Nucleus accumbens (tissue), 56 donors: ENCODE measurements at places on chromosomes 13 and 19.

GRCh38 chr13:39048806-39049205 lies 10.6 kb downstream of the NHLRC3 start:
- DNase-seq = no peak

- DNase-seq = no peak
These were observed 333.7 kb upstream of the NBEA start for GRCh38 chr13:34608331-34608730.

DNA sequence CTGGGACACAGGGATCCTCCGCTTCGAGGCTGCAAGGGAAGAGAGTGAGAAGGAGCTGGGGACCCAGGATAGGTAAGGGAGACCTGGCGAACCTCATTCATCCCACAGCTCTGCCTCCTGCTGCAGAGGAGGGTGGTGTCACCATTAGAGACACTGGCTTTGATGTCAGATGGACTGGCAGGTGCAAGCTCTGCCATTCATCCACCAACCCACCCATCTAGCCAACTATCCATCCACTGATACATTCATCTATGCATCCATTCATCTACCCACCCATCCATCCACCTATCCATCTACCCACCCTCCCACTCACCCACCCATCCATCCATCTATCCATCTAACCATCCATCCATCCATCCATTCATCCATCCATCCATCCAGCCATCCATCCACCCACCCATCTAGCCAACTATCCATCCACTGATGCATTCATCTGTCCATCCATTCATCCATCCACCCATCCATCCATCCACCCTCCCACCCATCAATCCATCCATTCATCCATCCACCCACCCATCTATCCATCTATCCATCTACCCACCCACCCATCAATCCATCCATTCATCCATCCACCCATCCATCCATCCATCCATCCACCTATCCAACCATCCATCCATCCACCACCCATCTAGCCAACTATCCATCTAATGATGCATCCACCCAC lies 5.7 kb downstream of the C19orf33 start:
- DNase-seq = no peak

DNA sequence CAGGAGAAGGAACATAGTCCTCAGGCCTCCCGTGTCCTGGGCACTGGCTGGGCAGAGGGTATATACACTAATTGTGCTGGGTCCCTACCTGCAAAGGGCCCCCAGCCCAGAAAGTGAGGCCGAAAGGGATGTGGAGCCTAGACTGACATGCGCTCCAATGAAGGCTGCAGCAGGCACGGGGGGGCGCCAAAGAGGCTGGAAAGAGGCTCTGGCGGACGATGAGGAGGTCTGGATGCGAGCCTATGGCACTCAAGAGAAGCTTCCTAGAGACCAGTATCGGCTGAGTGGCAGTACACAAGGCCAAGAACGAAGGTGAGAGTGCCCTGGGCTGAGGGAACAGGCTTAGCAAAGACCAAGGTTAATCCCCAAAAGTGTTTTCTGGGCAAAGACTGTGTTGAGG lies 16.6 kb downstream of the VRK3 start:
- no peak for DNase-seq

DNA sequence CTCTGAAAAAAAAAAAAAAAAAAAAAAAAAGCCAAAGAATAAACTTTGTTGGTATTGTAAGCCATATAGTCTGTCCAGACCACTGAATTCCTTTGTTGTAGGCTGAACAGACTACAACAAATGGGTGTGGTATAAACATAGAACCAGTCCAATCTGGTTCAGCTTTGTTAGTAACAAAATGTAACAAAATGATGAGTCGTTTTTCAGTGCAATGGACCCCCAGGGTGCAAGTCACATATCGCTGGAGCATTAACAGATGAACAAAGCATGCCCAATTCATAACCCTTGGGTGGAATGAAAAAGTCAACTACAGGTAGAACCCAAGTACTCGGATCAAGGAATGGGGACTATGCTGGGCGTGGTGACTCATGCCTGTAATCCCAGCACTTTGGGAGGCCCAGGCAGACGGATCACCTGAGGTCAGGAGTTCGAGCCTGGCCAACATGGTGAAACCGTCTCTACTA lies 13.6 kb upstream of the FCHO1 start:
- DNase-seq = no peak

DNA sequence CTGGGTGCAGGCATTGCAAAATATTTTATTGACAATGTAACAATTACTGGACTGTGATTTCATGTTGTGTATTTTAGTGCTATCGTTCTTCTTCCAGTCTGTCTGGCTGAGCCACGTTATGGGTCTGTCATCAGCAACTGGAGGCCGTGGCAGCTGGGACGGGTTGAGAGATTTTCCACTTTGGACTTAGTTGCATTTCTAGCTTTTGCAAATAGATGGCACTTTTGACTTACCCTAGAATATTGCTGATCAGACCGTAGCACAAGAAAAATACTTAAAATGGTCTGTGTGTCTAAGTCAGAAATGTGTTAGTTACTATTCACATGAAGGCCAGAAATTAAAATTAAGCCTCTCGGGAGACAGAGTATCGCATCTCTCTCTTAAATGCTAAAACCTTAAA lies 211.1 kb downstream of the TEX29 start:
- DNase-seq = no peak

- no peak for DNase-seq
These were observed 1.7 kb upstream of the SLC10A2 start for GRCh38 chr13:103067751-103068555.

DNA sequence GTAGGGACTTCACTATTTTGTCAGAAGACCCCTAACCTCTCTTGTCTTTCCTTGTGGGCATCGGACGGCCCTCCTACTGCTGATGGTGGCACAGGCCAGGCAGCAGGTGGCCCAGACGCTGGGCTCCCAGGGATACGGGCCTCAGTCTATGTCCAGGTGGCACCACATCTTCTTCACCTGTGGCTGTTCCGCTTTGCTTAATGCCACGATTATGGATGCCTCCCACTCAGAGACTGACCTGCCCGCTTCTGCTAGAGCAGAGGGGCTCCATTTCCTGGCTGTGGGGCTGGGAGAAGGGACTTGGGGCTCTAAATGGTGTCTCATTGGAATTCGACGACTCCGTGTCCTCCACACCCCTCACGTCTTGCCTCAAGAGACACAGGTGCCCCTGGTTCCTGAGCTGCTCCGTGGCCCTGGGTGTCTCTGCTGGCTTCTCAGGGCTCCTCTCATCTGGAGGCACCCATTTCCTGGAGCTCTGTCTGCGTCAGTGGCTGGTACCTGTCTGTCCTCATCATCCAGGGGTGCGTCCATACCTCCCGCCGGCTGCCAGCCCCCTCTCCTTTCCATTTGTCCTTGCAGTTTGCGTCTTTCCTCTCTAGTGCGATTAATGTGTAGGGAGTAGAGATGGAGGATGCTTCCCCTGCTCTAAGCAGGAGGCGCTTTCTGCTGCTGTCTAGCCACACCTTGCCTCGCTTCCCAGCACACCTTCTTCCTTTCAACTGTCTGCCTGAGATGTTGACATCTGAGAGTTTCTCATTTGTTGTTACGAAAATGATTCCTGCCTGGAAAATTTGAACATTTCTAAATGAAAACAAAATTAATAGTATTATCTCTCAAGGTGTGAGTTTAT lies 63.4 kb downstream of the TEX29 start:
- no peak for DNase-seq

- no peak for DNase-seq
These were observed 273.1 kb downstream of the KLF12 start for GRCh38 chr13:73861136-73861535.

DNA sequence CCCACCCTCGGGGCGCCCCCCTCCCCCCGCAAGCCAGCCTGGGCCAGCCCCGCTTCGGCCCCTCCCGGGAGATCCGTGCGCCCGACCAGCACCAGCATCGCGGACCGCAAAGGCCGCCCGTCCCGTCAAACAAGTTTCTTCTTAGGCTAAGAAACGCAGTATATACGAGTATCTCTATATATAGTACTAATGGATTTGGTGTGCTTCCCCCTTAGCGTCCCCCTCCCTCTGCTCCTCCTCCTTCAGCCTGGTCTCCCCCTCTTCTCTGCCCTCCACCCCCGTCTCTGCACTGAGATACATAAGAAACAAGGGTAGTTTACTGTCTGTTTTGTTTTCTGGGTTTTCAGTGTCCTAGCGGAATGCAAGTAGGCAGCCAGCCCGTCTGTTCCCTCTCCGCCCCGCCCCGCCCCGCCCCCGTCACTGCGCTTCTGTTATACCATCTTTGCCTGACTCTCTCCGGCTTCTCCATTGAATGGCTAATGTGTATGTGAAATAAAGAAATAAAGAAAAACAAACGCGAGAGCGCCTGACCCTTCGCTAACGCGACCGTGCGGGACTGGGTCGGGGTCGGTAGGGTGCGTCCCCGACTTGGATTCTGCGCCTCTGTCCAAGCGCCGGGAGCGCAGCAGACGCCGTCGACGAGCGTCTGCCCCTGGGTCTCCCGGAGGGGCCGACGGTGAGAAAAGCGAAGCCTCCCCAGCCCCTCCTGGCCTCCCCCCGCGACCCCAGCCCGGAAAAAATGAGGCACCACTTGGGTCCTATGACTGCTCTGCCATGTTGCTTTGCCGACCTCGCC lies 4.2 kb downstream of the LYL1 start:
- no peak for DNase-seq

GRCh38 chr13:78228940-78229339 lies 310.3 kb upstream of the EDNRB start:
- DNase-seq = no peak

- DNase-seq = no peak
These were observed 46.8 kb downstream of the FAM124A start for GRCh38 chr13:51269039-51269438.

DNA sequence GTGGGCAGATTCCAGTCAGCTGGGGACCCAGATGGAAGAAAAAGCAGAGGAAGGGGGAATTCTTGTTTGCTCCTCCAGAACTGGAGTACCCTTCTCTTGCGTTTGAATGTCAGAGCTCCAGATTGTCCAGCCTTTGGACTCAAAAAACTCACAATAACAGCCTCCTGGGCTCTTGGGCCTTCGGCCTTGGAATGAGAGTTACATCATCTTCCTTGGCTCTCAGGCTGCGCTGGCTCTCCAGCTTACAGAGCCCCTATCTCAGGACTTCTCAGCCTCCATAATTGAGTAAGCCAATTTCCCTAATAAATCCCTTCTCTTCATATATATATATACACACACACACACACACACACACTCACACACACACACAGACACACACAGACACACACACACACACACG lies 1215.7 kb upstream of the SLC10A2 start:
- no peak for DNase-seq

GRCh38 chr13:97471711-97472110 lies 37.7 kb downstream of the RAP2A start:
- DNase-seq = no peak

DNA sequence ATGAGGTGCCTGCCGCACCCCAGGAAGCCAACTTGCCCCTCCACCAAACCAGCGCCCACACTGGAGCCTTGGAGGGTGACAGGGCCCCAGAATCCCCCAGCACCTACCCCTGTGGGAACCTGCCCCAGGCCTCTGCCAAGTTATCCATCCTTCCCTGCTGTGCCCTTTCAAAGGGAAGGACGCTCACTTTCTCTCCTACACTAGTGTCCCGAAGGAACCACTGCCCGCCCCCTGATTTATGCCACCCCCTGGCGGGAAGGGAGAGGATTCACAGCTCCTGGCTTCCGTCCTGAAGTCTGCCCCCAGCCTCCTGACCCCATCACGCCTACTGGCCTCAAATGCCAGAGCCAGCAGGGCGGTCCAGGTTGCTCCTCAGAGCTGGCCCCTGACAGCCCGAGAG lies 1.4 kb downstream of the EVI5L start:
- DNase-seq = peak; percentile 54

- DNase-seq = no peak
These were observed 50.8 kb downstream of the EFNB2 start for GRCh38 chr13:106484537-106485193.

GRCh38 chr19:722553-723101 lies 13.9 kb downstream of the PALM start:
- DNase-seq = no peak

GRCh38 chr13:35988648-35989081 lies 142.5 kb downstream of the DCLK1 start:
- no peak for DNase-seq

GRCh38 chr13:48575031-48575430 lies 42.2 kb upstream of the RCBTB2 start:
- no peak for DNase-seq
